ENCODE measurements at places on chromosomes 11 and 22.

GRCh38 chr11:128509621-128510389 is 77.6 kb downstream of the ETS1 start:
- peak; percentile 34 for DNase-seq

DNA sequence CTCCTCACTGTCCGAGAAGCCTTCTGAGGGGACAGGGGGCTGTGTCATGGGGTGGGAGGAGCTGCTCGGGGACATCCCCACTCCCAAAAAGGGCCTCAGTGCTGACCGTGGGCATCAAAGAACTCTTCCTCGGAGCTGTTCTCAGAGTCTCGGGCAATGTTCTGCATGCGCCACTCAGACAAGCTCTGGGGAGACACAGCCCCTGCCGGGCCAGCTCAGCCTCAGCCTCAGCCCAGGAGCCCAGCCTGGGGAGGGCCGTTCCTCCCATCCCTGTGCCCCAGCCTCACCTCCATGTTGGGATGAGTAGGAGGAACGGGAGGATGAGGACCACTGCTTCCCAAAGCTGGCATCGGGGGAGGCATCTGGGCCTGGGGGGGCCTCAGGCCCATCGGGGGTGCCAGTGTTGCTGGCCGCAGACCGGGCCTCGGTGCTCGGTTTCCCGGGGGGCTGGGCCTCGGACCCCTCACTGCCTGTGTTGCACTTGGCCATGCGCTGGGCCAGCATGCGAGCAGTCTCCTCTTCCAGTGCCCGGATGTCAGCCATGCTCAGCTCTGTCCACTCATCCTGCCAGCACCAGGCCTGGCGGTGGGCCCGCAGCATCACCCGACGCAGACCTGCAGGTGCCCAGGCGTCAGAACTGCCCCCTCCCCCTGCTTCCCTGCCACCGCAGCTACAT is 5.2 kb downstream of the PITPNM1 start:
- DNase-seq, result no peak

DNA sequence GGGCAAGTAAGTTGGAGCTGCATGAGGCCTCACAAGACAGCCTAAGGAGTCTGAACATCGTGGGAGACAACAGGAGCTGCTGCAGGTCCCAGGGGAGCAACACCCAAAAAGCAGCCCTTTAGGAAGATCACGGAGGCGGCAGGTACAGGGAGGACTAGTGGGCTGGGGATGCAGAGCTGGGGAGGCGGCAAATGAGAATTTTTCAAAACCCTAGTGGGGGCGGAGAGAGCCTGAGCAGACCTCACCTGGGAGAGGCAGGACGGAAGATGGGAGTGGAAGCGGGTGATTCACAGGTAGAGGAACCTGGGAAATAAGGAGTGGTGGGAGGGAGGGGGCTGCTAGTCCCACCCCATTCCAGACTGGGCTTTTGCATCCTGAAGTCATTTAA is 42.1 kb downstream of the DKK3 start:
- DNase-seq, result no peak

DNA sequence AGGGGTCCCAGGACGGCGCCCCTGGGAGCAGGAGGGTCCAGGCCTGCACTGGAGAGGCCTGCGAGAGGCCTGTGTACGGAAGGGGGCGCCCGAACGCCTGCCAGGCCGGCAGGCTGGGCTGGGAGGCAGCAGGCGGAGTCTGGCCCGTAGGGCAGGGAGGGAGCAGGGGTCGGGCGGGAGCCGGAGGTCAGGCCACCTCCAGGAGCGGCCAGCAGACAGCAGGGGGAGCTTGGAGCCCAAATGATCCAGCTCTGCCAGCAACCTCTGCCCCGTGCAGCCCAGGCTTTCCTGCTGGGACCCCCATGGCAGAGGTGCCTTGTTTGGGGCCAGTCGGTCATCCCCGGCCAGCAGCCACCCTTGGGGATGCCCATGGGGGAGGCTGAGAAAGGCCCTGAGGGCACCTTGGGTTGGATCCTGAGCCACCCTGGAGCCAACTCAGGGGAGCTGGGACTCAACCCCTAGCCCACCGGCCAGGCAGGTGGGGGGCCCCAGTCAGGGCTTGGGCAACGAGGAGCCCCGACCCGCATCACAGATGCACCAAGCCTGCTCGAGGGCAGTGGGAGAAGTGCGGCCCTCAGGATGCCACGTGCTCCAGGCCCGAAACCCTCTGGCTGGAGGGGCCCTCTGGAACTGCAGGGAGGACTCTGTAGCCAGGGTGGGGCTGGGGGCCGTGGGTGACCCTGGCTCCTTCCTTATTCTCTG is 9.6 kb upstream of the SYT8 start:
- DNase-seq, result no peak

- DNase-seq, result no peak
Observed at GRCh38 chr22:16806401-16806800, 18.8 kb downstream of the XKR3 start.

DNA sequence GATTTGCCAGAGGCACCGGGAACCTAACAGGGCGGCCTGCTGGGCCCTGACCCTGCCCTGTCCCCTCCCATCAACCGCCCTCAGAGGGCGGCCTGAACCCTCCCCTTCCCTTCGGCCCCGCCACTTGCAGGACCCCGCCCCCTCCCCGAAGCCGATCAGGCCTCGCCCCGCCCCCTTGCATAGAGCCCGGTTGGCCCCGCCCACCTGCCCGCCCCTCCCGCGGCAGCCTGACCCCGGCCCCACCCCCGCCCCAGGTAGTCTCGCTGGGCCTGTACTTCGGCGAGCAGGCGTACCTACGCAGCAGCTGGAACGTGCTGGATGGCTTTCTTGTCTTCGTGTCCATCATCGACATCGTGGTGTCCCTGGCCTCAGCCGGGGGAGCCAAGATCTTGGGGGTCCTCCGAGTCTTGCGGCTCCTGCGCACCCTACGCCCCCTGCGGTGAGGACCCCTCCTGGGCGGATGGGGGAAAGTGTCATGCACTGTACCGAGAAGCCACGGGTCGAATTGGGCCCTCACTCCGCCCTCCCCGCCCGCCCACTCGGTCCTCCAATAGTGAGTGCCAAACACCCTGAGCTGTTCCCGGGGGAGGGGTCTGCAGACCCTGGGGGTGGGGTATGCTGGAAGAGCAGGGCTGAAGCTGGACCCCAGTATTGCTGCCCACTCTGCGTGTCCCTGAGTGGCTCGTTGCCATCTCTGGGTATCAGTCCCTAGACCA is 94.1 kb downstream of the CACNA1I start:
- no peak for DNase-seq

- DNase-seq, result no peak
Observed at GRCh38 chr11:2204361-2205213, 33.0 kb upstream of the TH start.
